ENCODE measurements at places on chromosomes 5 and 9. TPM values are rescaled to one million over a fixed set of nuclear protein-coding genes. Genes with fewer than 3 reads are reported as not detected.

Gene FCN2
- total RNA-seq, result not detected

Gene ARL15
- total RNA-seq, result 4.5 TPM

Gene SPATA31E1
- total RNA-seq, result not detected

Gene ADCY2
- not detected for total RNA-seq

Gene OCLN
- 0.83 TPM for total RNA-seq

Gene SH3GL2
- not detected for total RNA-seq

Gene CKS2
- 232 TPM for total RNA-seq

DNA sequence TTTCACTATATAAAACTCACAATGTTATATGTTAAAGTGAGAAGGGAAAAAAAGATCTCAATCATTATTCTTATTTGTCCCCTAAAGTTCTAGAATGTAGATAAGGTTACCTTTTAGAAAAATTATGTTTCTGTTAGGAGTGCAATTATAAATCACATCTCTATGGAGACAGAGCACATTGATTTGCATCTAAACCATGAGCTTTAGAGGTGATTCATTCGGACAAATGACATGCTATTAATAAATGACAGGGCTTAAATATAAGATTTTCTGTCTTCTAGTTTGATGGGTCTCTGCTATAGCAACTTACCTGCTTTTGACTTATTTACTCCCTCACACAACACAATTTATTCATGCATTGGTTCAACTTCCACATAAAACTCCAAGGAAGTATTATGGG is 39.8 kb downstream of the RASEF start:
- H3K27me3 ChIP-seq, result no peaks in the 10 kb centered on the region
- no peaks in the 10 kb centered on the region for H3K4me1 ChIP-seq
- no peak overlapping the region for H3K4me3 ChIP-seq
- DNase-seq, result no peak
- H3K36me3 ChIP-seq, result no peaks in the 10 kb centered on the region

- no peak overlapping the region for H3K4me3 ChIP-seq
- no peak overlapping the region for H3K27ac ChIP-seq
- no peaks in the 10 kb centered on the region for H3K4me1 ChIP-seq
- no peaks in the 10 kb centered on the region for H3K36me3 ChIP-seq
These were observed 161.7 kb downstream of the OXCT1 start for GRCh38 chr5:41708604-41708940.

- H3K4me1 ChIP-seq, result peaks cover 15% of the 10 kb centered on the region
- H3K27me3 ChIP-seq, result no peaks in the 10 kb centered on the region
- DNase-seq, result no peak
- peaks cover 58% of the 10 kb centered on the region for H3K36me3 ChIP-seq
- H3K4me3 ChIP-seq, result no peak overlapping the region
These were observed 21.6 kb downstream of the HMGXB3 start for GRCh38 chr5:150022158-150022531.

GRCh38 chr5:219460-219863 is 1.3 kb downstream of the SDHA start:
- H3K27ac ChIP-seq, result peak overlapping the region; percentile 90
- peak; percentile 32 for DNase-seq
- peaks cover 8% of the 10 kb centered on the region for H3K36me3 ChIP-seq
- H3K4me1 ChIP-seq, result peaks cover 58% of the 10 kb centered on the region
- H3K27me3 ChIP-seq, result no peaks in the 10 kb centered on the region
- H3K4me3 ChIP-seq, result peak overlapping the region; percentile 92

GRCh38 chr5:5523066-5523505 is 100.6 kb downstream of the ICE1 start:
- H3K27ac ChIP-seq, result peak overlapping the region; percentile 46
- H3K27me3 ChIP-seq, result no peaks in the 10 kb centered on the region
- DNase-seq, result peak; percentile 25
- peaks cover 23% of the 10 kb centered on the region for H3K4me1 ChIP-seq
- peaks cover 8% of the 10 kb centered on the region for H3K36me3 ChIP-seq

GRCh38 chr5:76384705-76385104 is 18.4 kb upstream of the IQGAP2 start:
- no peak for DNase-seq
- no peak overlapping the region for H3K27ac ChIP-seq
- H3K4me1 ChIP-seq, result peaks cover 28% of the 10 kb centered on the region
- H3K36me3 ChIP-seq, result no peaks in the 10 kb centered on the region

GRCh38 chr5:88838500-88838899 is 44.5 kb downstream of the MEF2C start:
- no peaks in the 10 kb centered on the region for H3K36me3 ChIP-seq
- H3K4me3 ChIP-seq, result no peak overlapping the region
- H3K27me3 ChIP-seq, result peaks cover 13% of the 10 kb centered on the region
- H3K27ac ChIP-seq, result no peak overlapping the region

DNA sequence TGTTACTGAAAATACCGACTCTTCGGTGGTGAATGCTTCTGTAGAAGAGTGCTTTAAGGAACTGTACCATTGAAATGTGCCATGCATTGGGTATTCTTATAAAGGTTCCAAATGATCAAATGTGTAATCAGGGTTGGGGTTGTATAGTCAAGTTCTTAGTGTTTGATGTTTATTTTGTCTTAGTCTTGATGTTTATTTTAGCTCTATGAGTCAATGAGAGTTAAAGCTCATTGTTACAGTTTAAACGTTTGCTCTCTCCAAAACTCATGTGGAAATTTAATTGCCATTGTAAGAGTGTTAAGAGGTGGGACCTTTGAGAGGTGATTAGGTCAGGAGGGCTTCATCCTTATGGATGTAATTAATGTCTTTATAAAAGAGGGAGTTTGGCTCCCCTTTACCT is 153.0 kb downstream of the FER start:
- no peaks in the 10 kb centered on the region for H3K27me3 ChIP-seq
- no peak for DNase-seq

DNA sequence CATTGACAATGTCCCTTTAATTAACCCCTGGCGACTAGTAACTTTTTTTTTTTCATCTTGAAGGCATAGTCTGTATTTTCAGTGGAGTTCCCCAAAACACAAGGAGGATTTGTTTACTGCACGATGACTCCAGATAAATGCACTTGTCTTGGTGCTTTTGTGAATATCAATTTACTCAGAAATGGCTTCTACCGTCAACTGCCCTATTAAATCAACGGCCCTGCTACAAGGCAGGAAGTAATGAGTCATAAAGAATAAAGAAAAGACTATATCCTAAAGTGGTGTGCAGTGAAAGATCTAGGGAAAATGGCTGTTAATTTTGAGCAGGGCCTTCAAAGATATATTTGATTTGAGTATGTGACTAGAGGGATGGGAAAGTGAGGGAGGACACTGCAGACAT is 388.3 kb upstream of the CHD1 start:
- no peaks in the 10 kb centered on the region for H3K27me3 ChIP-seq
- H3K4me3 ChIP-seq, result no peak overlapping the region
- H3K27ac ChIP-seq, result no peak overlapping the region

- H3K4me3 ChIP-seq, result no peak overlapping the region
- H3K27me3 ChIP-seq, result no peaks in the 10 kb centered on the region
- H3K36me3 ChIP-seq, result peaks cover 11% of the 10 kb centered on the region
- no peak for DNase-seq
- peaks cover 80% of the 10 kb centered on the region for H3K4me1 ChIP-seq
These were observed 32.2 kb downstream of the LNPEP start for GRCh38 chr5:96968074-96968473.

GRCh38 chr5:19044311-19044710 is 943.7 kb downstream of the CDH18 start:
- no peaks in the 10 kb centered on the region for H3K36me3 ChIP-seq
- DNase-seq, result no peak
- H3K4me1 ChIP-seq, result no peaks in the 10 kb centered on the region
- H3K27me3 ChIP-seq, result no peaks in the 10 kb centered on the region

- H3K4me3 ChIP-seq, result no peak overlapping the region
- DNase-seq, result no peak
- no peaks in the 10 kb centered on the region for H3K27me3 ChIP-seq
- H3K27ac ChIP-seq, result no peak overlapping the region
- peaks cover 45% of the 10 kb centered on the region for H3K4me1 ChIP-seq
- H3K36me3 ChIP-seq, result no peaks in the 10 kb centered on the region
These were observed 213.7 kb upstream of the MAP3K1 start for GRCh38 chr5:56601641-56602071.

GRCh38 chr5:14917719-14918118 is 46.1 kb upstream of the ANKH start:
- H3K27me3 ChIP-seq, result no peaks in the 10 kb centered on the region
- no peak overlapping the region for H3K4me3 ChIP-seq
- no peak overlapping the region for H3K27ac ChIP-seq
- H3K4me1 ChIP-seq, result peaks cover 34% of the 10 kb centered on the region

DNA sequence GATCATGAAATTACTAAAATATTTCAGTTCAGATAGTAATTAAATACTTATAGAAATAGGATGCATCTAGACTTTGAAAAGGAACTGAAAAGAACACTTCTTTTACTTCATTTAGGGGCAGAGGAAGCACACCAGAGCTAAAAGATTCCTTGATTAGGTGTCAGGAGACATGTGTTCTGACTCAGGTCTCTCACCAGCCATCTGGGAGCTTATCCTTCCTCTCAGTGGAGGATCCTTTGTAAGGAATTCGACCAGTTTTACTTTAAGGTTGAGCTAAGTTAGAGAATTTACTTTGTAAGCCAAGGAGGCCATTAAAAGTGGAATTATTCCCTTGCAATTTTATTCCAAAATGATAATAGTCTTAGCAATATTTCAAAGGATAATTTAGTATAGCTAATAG is 16.7 kb downstream of the VCAN start:
- peaks cover 10% of the 10 kb centered on the region for H3K27me3 ChIP-seq
- no peak overlapping the region for H3K27ac ChIP-seq
- no peak for DNase-seq
- no peaks in the 10 kb centered on the region for H3K36me3 ChIP-seq

DNA sequence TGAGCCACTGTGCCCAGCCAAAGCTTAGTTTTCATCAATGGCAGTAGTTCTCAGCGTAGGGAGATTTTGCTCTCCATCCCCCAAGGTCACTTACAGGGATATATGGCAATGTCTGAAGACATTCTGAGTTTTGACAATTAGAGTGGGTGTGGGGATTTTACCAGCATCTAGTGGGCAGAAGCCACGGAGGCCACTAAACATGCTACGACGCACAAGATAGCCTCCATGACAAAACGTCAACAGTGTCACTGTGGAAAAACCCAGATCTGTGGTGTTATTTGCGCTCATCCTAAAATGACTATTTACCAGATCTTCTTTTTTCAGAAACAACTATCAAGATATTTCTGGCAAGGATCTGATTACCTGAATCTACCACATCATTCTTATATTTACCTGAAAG is 68.2 kb downstream of the CDC14B start:
- peaks cover 45% of the 10 kb centered on the region for H3K4me1 ChIP-seq
- H3K36me3 ChIP-seq, result no peaks in the 10 kb centered on the region
- no peaks in the 10 kb centered on the region for H3K27me3 ChIP-seq
- no peak overlapping the region for H3K27ac ChIP-seq
- no peak overlapping the region for H3K4me3 ChIP-seq
- peak; percentile 43 for DNase-seq

- H3K36me3 ChIP-seq, result no peaks in the 10 kb centered on the region
- no peak overlapping the region for H3K27ac ChIP-seq
- peak; percentile 62 for DNase-seq
- H3K4me1 ChIP-seq, result peaks cover 16% of the 10 kb centered on the region
- peaks cover 33% of the 10 kb centered on the region for H3K27me3 ChIP-seq
These were observed 9.1 kb upstream of the RNF130 start for GRCh38 chr5:180080486-180081280.

DNA sequence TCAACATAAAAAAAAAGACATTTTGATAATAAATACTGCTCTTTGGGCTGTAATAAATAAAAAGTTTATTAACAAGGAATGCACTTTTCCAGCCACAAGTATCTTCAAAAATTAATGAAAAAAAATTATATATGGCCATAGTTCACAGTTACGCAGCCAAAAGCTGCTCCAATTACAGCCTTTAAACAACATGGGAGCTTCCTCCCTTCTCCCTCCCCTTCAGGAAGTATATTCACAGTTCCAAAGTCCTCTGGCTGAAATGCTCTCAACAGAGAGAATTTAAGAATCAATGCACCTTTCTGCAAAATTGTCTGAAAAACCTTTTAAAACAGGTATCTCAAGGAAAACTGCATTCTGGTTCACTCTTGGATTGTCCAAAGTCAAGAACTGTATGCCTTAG is 5.9 kb downstream of the PLK2 start:
- H3K4me3 ChIP-seq, result no peak overlapping the region
- no peak for DNase-seq
- H3K27ac ChIP-seq, result no peak overlapping the region
- peaks cover 11% of the 10 kb centered on the region for H3K27me3 ChIP-seq

GRCh38 chr9:85530721-85531120 is 211.0 kb downstream of the AGTPBP1 start:
- no peaks in the 10 kb centered on the region for H3K36me3 ChIP-seq
- DNase-seq, result no peak
- no peaks in the 10 kb centered on the region for H3K4me1 ChIP-seq
- no peak overlapping the region for H3K27ac ChIP-seq
- H3K4me3 ChIP-seq, result no peak overlapping the region

DNA sequence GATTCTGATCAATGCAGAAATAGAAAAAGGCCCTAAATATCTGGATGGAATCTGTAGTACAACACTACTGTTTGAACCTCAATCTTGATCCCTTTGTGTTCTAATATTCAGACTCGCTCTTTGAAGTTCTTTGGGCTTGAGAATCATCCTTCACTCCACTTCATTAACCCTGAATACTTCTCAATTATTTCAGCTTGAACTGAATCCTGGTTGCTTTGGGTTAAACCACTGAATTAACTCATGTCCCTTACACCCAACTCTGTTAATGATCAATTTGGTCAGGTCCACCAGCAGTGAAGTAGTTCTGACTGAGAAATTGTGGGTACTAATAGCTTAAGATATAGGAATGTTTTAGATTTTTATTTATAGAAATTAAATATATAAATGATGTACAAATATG is 1707.2 kb upstream of the ACO1 start:
- H3K4me3 ChIP-seq, result no peak overlapping the region
- H3K27me3 ChIP-seq, result no peaks in the 10 kb centered on the region
- no peak overlapping the region for H3K27ac ChIP-seq
- H3K4me1 ChIP-seq, result no peaks in the 10 kb centered on the region

GRCh38 chr9:124654431-124654830 is 116.7 kb downstream of the NR6A1 start:
- no peak overlapping the region for H3K27ac ChIP-seq
- no peaks in the 10 kb centered on the region for H3K36me3 ChIP-seq
- no peak overlapping the region for H3K4me3 ChIP-seq
- H3K27me3 ChIP-seq, result peaks cover 5% of the 10 kb centered on the region

DNA sequence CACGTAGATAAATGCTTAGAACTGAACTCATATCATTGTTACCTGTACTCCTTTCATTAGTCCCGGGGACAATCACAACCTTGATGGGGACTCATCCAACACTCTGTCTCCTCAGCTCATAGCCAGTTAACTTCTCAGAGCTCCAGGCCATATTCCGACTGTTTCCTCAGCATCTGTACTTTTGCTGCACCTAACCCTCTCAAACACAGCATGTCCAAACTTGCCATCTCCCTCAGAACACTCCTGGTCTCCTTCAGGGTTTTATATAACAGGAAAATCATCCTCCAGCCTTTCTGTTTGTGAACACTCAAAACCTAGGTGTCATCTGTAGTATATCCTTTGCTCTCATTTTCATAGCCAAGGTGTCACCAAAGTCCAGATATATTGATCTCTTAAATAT is 150.5 kb downstream of the CDH6 start:
- DNase-seq, result no peak
- no peak overlapping the region for H3K4me3 ChIP-seq
- H3K4me1 ChIP-seq, result no peaks in the 10 kb centered on the region
- no peaks in the 10 kb centered on the region for H3K36me3 ChIP-seq
- H3K27ac ChIP-seq, result no peak overlapping the region
- H3K27me3 ChIP-seq, result peaks cover 1% of the 10 kb centered on the region

Measured in activated CD4-positive, alpha-beta memory T cell treated with anti-CD3 and anti-CD28 coated beads for 36 hours (primary cell).